ENCODE measurements at places on chromosomes 4 and X.

DNA sequence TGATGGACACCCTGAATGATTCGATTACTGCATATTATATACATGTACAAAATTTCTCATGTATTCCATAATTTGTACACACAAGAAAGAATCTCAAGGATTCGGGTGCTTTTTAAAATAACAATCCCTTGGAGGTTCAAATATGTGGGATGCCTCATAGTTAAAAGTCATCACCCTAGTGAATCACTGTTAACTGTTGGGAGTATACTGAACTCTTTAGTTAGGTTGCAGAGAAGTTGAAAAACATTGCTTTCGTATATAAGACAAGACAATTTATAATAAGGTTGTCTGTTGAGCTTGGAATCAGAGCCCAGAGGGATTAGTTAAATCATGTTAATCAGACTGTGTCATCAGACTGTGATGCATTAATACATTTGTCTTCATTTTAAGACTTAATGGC lies 15.6 kb downstream of the DCK start:
- no peak for DNase-seq

DNA sequence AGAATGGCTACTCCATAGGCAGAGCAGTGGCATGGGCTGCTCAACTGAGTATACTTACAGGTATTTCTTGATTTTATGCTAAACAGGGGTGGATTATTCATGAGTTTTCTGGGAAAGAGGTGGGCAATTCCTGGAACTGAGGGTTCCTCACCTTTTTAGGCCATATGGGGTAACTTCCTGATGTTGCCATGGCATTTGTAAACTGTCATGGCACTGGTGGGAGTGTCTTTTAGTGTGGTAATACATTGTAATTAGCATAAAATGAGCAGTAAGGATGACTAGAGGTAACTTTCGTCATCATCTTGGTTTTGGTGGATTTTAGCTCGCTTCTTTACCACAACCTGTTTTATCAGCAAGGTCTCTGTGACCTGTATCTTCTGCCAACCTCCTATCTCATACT lies 48.2 kb upstream of the HPSE start:
- DNase-seq = peak; percentile 24

DNA sequence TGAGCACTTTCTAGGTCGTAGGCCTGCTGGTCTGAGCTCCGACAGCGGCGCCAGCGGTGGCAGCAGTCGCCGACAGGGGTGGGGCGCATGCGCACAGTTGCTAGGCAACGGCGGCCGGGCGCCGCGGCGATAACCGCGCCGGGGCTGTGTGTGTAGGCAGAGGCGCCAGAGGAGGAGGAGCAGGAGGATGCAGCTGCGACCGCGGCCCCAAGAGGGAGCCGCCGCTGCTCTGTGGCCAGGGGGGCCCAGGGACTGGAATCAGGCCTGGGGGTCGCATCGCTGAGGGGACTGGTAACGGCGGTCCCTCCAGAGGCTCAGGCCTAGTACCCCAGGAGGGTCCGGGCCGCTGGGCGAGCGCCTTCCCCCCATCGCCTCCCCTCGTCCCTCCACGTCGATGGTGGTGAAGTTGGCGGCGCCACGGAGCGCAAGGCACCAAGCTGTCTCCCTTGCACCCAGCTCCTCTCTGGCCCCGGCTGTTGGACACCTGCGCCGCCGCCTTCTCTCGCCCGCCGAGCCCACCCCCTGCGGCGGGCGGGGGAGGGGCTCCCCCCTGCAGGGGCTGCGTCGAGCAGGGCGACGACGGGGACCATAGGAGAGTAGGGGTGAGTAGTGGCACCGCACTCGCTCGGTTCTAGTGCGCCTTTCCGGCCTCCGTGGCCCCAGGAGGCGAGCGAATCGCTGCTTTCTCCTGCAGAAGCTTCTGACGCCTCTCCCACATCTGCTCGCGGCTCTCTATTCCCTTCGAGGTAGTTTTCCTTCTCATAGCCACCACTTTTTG lies 58.6 kb upstream of the ZC4H2 start:
- peak; percentile 77 for DNase-seq

- DNase-seq = no peak
Observed at GRCh38 chr4:126558596-126558995, 1074.2 kb upstream of the INTU start.

DNA sequence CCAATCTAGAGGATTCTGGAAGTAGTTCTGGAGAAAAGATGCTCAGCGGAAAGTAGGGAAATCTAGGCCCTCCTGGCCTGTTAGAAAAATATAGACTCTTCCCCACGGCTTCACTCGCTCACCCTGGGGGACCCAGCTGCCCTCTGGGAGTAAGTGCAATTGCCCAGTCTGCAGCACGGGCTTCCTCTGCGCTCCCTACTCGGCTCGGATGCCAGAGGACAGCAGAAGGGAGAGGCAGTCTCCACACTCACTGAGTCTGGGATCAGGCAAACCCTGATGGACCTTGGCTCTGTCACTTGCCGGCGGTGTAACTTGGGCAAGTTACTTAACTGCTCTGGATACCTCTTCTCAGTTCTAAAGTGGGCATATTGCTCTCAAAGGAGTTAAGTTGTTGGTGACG lies 2.1 kb downstream of the SHISA3 start:
- DNase-seq = no peak

- no peak for DNase-seq
Observed at GRCh38 chrX:21171181-21171580, 203.0 kb upstream of the CNKSR2 start.

DNA sequence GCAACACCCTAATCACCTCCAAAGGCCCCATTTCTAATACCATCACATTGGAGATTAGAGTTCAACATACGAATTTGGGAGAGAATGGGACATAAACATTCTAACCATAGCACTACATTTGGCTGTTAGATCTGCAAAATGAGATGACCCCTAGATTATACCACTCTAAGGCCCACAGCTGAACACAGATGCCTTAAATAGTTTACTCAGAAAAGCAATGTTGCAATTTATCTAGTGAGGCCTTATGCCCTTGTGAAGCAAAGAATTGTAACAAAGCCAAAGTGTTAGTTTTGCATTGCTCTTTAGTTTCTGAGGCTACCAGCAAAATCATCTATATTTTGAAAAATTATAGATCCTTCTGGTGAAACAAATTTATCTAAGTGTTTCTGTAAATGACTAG lies 31.6 kb upstream of the ARHGEF6 start:
- no peak for DNase-seq

DNA sequence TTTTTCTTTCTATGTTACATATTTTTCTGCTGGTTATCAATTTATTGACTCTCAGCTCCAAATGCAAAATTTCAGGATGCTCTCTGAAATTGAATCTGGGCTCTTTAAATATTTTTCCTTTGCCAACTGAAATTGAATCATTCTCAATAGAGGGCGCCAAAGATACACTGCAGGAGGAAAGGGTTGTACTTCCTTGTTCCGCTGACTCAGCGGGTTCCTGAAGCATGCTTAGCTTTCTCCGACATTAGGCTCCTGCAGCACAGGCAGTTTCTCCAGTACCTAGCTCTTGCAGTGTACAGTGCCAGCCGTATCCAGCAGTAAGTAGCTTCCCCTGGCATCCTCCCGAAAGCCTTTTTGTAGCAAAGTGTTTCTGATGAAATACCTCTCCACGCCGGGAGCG lies 28.8 kb upstream of the CFAP47 start:
- DNase-seq = no peak

DNA sequence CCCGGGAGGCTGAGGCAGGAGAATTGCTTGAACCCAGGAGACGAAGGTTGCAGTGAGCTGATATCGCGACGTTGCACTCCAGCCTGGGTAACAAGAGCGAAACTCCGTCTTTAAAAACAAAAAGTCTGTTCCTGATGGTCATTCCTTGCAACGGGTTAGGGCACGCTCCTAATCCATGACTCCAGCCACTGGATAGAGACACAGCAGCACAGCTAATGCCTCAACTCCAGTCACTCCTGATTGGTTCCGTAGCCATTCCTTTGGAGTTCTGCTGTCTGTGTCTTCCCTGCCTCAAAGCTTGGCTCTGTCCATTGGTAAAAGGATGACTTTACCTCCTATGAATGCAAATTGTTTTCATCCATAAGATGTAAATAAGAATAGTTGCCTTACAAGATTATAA lies 44.3 kb upstream of the FAM9A start:
- no peak for DNase-seq

- DNase-seq = no peak
Observed at GRCh38 chr4:138741766-138742377, 273.7 kb upstream of the NOCT start.

DNA sequence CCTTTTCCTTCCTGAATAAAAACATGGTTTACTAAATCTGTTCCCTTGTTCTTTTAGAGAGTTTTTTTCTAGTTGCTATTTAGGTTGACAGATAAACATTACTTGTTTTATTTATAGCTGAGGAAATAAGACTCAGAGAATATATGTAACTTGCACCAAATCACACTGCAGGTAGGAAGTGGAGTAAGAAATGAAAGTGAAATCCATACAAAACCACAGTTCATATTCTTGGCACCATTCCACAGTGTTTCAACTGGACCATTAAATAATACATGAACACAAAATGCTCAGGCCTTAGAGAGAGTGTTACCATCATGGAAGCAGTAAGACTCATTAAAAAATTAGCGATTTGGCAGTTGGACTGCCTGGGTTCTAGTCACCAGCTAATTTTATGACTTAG lies 326.9 kb upstream of the SLIT2 start:
- no peak for DNase-seq

- no peak for DNase-seq
Observed at GRCh38 chr4:184649971-184650855, 675 bp downstream of the PRIMPOL start.

DNA sequence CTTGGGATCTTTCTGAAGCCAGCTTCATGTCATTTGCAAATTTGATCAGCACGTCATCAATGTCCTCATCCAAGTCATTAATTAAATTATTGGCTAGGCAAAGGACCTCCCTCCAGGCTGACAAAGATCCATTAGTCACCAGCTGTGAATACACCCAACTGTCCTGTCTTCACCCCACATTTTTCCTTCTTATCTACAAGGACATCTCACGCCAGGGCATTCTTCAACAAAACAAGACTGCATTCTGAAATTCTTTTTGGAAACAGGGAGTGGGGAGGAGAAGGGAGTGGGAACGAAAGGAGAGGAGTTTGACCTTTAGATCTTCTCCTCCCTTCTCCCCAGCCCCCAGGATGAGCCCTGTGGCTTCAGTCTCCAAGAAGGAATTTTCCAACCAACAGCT lies 32.7 kb downstream of the NLGN3 start:
- no peak for DNase-seq

- DNase-seq = no peak
Observed at GRCh38 chr4:7348946-7349900, 85.5 kb downstream of the PSAPL1 start.

DNA sequence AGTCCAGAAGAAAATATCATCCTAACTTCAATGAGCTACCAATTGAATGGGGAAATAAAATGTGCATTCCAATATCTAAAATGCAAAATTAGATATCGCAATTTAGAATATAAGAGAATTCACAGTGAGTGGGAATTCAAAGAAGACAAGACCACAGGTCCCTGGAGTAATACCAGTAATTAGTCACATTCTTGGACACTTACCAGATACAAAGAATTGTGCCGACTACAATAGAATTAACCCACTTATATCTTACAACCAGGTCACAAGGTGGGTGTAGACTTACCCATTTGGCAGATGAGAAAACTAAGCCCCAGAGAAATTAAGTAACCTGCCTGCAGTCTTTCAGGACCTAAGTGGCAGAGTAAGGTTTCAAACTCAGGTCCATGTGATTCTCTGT lies 84.3 kb upstream of the C1QTNF7 start:
- DNase-seq = no peak

DNA sequence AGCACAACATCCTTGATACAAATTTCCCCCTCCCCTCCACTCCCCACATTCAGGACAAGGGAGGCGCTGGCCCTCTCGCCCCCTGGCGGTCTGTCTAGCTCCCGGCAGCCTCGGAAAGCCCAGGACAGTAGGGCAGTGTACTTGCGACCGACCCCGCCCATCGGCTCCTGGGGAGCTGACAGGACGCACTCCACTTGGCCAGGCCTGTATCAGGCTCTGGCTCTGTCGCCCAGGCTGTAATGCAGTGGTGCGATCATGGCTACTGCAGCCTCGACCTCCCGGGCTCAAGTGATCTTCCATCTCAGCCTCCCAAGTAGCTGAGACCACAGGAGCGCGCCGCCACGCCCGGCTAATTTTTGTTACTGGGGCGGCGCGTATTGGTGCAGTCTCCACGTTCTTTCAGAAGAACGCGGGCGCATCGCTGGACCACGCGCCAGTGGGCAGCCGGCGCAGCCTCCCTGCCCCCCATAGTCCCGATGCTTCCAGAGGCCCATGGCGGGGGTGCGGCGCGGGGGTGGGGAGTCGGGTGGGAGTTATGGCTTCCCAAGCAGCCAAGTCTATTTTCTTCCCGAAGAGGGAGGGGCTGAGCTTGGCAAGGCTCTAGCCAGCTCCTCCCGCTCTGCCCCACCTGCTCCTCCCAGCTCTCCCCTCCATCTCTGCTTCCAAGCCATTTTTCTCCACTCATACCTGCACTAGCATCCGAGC lies 7.8 kb upstream of the AKAP14 start:
- DNase-seq = peak; percentile 50

- no peak for DNase-seq
Observed at GRCh38 chr4:147362938-147363337, 118.0 kb upstream of the EDNRA start.

DNA sequence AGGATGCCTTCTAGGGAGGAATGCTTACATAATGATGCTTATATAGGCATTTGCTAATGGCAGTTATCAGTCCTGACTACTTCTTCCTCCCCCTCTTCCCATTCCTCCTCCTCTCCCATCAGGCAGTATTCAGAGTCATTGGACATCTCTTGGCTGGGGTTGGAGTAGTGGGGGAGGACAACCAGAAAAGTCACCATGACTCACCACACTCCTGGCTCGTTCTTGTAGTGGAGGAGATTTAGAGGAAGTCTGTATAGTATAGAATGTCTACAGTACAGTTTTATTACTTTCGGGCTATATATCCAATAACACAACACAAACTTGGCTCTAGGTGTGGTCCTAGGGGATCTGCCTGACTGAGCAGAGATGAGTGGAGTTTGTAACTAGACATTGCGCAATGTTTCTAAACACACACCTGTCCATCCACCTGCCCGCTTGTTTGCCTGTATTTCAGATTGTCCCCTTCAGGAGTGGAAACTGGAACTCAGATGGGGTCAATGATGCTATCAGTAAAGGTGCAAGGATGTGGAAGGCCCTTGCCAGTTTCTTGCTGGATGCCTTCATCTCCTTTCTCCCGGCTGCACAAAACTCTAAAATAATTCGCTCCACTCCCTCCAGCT lies 27.9 kb upstream of the KIAA1210 start:
- no peak for DNase-seq

DNA sequence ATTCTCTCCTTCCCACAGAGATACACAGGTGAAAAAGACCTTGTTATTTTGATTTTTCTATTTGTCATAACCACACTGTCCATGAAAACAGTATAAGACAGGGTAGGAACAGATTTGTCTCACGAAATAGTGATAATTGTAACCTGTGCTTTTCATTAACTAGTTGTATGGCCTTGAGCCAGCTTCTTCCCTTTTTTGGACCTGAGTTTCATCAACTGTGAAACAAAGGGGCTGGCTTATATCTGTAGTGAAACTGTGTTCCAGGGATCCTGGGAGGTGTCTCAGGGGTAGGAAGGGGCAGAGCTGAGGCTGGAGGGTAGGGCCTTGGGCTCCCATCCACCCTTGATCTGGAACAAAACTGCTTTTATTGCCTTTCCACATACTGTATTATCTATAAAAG lies 50.9 kb downstream of the MED28 start:
- no peak for DNase-seq

- no peak for DNase-seq
Observed at GRCh38 chr4:112085156-112086035, 59.9 kb upstream of the FAM241A start.

Measured in CD4-positive, alpha-beta T cell treated with Interleukin-15 for 4 hours (primary cell).